Large intestine (tissue), 12 donors: ENCODE measurements at places on chromosomes 1 and 21. TPM values are rescaled to one million over a fixed set of nuclear protein-coding genes. Genes with fewer than 3 reads are reported as not detected.

- H3K4me3 ChIP-seq: no peak overlapping the region
- H3K4me1 ChIP-seq: no peaks in the 10 kb centered on the region
- no peak overlapping the region for H3K27ac ChIP-seq
Observed at GRCh38 chr1:98949166-98949565, 55.5 kb downstream of the PLPPR5 start.

- no peak overlapping the region for H3K4me3 ChIP-seq
- peak; percentile 15 for DNase-seq
- H3K27me3 ChIP-seq: peaks cover 2% of the 10 kb centered on the region
- no peaks in the 10 kb centered on the region for H3K4me1 ChIP-seq
Observed at GRCh38 chr21:31781737-31782136, 49.8 kb upstream of the SCAF4 start.

GRCh38 chr1:31637915-31638673 is 6.6 kb downstream of the PEF1 start:
- no peak overlapping the region for H3K4me3 ChIP-seq
- H3K36me3 ChIP-seq: peaks cover 20% of the 10 kb centered on the region
- peaks cover 18% of the 10 kb centered on the region for H3K4me1 ChIP-seq

- no peaks in the 10 kb centered on the region for H3K36me3 ChIP-seq
- H3K4me1 ChIP-seq: no peaks in the 10 kb centered on the region
- H3K4me3 ChIP-seq: no peak overlapping the region
- no peak overlapping the region for H3K27ac ChIP-seq
Observed at GRCh38 chr1:98920441-98921110, 84.1 kb downstream of the PLPPR5 start.

DNA sequence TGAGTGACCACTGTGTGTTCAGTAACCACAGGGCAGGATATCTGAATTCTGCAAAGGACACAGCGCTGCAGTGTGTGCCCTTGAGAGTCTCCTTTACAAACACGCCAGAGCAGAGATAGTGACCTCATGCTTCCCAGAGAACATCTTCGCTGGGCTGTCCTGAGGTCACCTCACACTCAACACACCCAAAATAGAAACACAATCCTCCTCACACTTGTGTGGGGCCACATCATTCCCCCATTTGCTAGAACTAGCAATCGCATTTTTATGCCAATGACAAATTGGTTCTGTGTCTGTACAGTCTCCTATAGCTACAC is 140.1 kb upstream of the NRIP1 start:
- no peak overlapping the region for H3K27ac ChIP-seq
- no peaks in the 10 kb centered on the region for H3K27me3 ChIP-seq
- no peaks in the 10 kb centered on the region for H3K4me1 ChIP-seq
- H3K4me3 ChIP-seq: no peak overlapping the region
- no peaks in the 10 kb centered on the region for H3K36me3 ChIP-seq
- no peak for DNase-seq

- H3K27ac ChIP-seq: no peak overlapping the region
- no peak for DNase-seq
- H3K4me3 ChIP-seq: no peak overlapping the region
- no peaks in the 10 kb centered on the region for H3K36me3 ChIP-seq
Observed at GRCh38 chr1:165395478-165395877, 39.0 kb upstream of the LMX1A start.

DNA sequence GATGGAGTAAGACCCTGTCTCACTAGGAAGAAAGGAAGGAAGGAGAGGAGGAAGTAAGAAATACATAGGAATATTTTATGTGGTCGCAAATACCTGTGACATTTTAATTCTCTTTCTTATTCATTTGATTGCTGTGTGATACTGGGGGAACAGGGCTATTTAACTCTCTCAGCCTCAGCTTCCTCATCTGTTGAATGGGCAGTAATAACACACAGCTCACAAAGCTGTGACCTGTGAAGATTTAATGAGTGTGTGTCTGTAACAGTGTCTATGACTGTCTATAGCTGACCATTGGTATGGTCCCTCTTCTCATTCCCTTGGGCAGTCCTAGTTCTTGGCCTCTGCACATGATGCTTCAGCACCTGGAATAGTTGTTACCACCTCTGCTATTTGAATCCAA is 13.6 kb upstream of the GPR161 start:
- H3K4me1 ChIP-seq: peaks cover 2% of the 10 kb centered on the region
- H3K4me3 ChIP-seq: no peak overlapping the region
- H3K27me3 ChIP-seq: no peaks in the 10 kb centered on the region
- no peak overlapping the region for H3K27ac ChIP-seq

- H3K27me3 ChIP-seq: no peaks in the 10 kb centered on the region
- H3K36me3 ChIP-seq: no peaks in the 10 kb centered on the region
- H3K4me3 ChIP-seq: no peak overlapping the region
- H3K27ac ChIP-seq: no peak overlapping the region
- peak; percentile 14 for DNase-seq
Observed at GRCh38 chr21:25557180-25557579, 50.1 kb downstream of the MRPL39 start.

Gene NR5A2
- 36.5 TPM for polyA plus RNA-seq

Gene KNCN
- polyA plus RNA-seq: 0.18 TPM

Gene CERS2
- 310 TPM for polyA plus RNA-seq

Gene GPATCH3
- 14.7 TPM for polyA plus RNA-seq
